ENCODE measurements at places on chromosomes 12 and 14.

- DNase-seq, result peak; percentile 21
Measured at GRCh38 chr14:20530771-20531571, 25.6 kb downstream of the RNASE10 start.

- no peak for DNase-seq
Measured at GRCh38 chr14:63282997-63283883, 35.5 kb downstream of the GPHB5 start.

- no peak for DNase-seq
Measured at GRCh38 chr12:76311796-76312195, 36.4 kb downstream of the BBS10 start.

DNA sequence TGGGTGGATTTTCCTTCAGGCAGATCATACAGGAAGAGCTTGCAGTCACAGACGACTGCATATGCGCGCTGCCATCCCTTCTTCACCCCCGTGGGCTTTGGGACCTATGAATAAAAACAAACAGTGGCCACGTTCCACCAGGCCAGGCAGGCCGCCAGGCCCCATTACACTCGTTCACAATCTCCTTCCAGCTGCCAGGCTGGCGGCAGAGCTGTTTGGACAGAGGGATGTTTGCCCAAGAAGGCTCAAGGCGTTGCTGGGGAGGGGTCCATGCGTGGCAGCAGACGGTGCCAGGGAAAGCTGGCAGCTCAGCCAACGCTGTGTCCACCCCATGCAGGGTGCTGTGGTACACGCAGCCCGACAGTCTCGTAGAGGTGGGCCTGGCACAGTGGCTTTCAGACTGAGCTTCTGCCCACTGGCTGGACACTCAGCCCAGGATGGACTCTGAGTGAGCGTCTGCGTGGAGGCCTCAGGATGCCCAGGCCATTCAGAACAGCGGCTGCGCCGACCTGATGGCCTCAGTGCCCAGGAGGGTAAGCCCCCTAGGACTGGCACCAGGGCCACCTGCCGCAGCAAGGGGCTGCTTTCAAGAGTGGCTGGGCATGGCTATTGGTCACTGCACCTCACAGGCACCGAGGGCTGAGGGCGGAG is 27.5 kb downstream of the AMN start:
- DNase-seq, result no peak

DNA sequence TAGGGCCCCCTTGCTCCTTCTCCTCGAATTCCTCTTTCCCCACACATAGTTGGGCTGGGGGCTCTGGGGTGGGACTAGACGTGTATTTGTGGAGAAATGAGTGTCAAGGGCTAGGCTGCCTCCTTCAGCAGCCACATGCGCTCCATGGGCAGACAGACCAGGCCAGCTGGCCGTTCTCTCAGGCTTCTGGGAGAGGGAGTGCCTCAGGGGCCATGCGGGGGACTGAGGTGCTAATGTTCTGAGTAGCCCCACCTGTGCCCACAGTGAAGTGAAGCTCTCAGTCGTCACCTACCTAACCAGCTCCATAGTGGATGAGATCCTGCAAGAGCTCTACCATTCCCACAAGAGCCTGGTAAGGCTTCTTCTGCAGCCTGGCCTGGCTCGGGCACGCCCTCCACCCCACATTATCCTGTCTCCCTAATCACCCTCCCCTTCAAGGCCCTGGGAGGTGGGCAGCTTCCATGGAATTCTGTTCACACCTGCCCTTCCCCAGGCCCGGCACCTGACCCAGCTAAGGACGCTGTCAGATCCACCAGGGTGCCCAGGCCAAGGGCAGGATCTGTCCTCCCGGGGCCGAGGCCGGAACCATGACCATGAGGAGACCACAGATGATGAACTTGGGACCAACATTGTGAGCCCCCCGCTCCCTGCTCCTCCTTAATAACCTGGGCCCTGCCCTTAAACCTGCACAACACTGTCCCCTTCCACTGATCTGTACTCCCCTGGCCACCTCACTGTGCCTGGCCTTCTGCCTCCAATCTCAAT is 9.0 kb upstream of the CPNE6 start:
- DNase-seq, result no peak

DNA sequence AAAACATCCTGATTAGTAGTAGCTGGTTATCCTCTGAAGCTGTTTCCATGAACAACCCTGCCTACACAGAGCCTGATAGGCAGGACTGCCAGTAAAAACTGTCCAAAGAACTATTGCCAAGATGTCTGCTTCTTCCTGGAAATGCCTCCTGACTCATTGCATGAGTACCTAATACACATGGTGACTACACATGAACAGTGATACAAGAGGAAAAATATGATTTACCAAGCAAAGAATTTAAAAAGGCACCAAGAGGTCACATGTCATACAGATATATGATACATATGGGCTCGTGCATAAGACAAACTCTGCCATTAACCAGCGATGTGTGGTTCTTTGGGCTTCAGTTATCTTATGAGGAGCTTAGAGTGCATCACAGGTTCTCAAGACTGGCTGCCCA is 552.3 kb downstream of the SLC16A7 start:
- no peak for DNase-seq

GRCh38 chr14:22391908-22392565 is 197.0 kb downstream of the DAD1 start:
- DNase-seq, result no peak

DNA sequence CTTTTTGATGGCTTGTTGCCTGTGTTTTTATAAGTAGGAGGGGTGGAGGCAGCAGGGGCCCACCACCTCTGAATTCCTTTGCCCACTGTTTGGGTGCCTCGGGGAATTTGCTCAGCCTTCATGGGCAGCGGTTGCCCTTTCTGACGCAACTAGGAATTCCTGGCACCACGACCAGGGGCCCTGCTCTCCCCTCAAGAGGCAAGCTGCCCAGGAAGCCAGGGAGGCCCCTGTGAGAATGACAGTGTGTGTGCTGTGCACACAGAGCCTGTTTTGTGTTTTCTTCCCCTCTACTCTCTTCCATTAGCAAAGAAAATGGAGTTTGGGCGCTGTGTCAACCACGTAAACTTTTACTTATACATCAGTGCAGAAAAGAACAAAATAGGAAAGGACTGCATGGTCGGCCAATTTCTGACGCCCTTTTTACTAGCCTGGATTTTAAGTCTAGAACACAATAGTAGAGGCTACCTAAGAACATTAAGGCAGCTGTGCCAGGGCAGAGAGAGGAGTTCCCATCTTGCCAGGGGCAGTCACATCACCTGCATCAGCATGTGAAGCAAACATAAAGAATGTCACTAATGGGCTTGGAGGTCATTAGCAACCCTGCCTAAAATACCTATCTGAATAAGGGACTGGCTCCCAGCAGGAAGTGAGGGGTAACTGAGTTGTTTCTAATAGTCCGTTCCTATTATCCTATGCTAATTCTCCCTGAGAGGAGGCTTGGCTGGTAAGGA is 17.9 kb upstream of the PTGR2 start:
- DNase-seq, result no peak

- DNase-seq, result no peak
Measured at GRCh38 chr14:101040538-101041442, 137.3 kb upstream of the RTL1 start.

DNA sequence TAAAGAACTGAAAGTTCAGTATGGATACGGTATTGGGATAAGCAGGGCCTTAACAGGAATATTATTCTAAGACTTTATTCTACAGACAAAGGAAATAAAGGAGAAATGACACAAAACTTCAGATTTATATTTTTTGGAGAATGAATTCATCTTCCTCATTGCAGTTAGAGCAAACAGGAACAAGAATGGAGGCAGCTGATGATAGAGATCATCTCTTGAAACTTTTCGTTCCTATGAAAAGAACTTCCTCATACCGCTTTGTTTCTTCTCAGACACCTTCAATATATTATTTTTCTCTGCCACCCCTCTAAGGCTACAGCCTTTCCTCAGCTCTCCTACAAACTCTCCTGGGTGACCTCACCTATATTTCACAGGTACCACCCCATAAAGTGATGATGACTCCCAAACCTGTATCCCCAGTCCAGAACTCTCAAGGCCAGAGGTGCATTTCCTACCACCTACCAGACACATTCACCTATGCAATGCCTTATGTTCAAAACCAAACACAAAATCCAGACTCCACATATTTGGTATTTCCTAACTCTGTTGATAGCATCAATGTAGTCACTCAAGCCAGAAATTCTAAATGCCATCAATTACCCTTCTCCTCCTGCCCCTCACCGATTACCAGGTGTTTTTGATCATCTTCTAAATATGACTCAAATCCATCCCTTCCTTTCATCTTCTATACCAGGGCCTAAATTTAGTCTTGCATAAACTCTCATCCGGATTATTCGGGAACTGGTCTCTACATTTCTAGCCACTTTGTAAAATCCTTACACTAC is 7.4 kb downstream of the MAP4K5 start:
- DNase-seq, result no peak

DNA sequence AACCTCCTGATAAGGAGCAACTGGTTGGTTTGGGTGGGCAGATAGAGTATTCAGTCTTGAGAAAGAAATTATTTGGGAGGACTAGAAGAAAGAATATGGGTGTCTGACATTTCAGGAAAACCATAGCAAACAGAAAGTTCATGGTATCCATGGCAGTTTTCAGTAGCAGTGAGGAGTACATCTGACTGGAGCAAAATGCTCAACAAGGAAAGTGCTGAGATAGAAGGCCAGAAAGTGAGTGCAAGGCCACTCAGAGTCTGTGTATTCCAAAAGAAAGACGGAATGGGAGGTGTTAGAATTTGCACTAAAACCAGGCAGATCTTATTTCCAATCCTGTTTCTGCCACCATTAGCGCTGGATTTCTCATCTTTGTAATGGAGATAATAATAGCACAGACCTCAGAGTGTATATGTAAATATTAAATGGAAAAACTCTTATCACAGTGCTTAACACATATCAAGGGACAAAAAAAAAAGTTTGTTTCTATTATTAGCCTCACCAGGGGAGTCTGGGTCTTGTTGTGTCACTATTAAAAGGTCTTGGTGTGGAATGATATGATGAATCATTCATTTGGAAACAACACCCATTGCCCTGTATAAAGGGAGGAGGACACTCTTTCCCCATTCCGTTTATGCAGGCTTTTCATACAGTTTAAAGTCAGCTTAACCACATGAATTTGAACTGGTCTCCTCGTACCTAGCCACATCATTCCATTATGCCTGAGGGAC is 349.8 kb downstream of the IPO8 start:
- no peak for DNase-seq

GRCh38 chr14:89317051-89317691 is 99.9 kb downstream of the FOXN3 start:
- no peak for DNase-seq

GRCh38 chr12:18551106-18551505 is 186.7 kb downstream of the PLCZ1 start:
- DNase-seq, result no peak

GRCh38 chr12:21893924-21894323 is 47.3 kb downstream of the ABCC9 start:
- no peak for DNase-seq

GRCh38 chr12:109020146-109020795 is 597 bp downstream of the SVOP start:
- DNase-seq, result no peak

DNA sequence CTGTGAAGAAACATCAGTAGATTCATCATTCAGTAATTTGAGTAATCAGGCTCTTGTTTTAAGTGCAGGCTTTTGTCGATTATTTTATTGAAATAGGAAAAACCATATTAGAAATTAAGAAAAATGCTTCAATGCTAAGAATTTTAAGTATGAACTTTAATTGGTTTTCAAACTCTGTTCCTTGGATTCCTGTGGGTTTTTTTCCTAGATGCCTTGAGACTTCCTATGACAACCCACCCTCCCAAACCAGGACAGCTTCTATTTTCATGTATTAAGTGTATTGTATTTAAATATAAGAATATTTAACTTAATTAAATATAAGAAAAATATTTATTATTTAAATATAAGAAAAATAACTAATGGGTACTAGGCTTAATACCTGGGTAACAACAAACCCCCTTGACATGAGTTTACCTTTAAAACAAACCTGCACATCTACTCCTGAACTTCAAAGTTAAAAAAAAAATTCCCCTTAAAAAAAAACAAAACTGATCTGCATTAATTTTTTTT is 3.0 kb downstream of the ARHGAP5 start:
- DNase-seq, result no peak

- DNase-seq, result no peak
Measured at GRCh38 chr14:49907186-49907585, 14.3 kb downstream of the ARF6 start.

DNA sequence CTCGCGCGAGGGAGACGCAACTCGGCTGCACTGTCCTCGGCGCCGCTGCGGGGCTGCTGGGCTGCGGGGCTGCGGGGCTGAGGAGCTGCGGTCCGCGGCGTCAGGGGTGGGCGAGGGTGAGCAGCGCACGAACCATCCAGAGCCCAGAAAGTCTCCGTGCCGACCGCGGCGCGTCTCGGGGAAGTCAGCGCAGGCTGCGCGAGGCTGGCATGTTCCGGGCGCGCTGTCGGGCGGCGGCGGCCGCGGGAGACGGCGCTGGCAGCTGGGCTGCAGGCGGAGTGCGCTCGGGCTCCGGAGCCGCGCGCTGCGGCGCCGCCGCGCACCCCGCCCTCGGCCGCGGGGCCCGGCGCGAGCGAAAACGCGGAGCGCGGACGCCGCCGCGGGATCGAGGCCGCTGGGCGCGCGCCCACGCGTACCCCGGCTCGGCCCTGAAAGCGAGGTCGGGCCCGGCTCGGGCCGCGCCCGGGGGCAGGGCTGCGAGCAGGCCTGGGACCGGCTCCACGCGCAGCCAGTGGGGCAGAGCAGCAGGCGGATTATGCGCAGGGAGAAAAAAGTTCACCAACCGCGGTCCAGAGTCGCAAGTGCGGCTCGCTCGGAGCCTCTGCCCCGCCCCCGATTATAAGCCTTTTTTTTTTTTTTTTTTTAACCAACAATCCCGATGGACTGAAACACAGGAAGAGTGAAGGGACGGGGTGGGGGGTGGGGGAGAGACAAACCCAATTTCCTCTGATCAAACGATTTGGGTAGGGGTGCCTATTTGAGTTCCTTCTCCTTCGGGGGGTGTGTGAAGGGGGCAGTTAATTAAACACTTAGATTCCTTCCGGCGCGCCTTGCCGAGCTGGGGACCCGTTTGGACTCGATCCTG is at the start of gene PRICKLE1:
PRICKLE1 (minus strand) TSS at position 282 of the 865 bp plus-strand sequence. CDS start 117,230 bp downstream, outside the sequence.
- DNase-seq, result no peak

DNA sequence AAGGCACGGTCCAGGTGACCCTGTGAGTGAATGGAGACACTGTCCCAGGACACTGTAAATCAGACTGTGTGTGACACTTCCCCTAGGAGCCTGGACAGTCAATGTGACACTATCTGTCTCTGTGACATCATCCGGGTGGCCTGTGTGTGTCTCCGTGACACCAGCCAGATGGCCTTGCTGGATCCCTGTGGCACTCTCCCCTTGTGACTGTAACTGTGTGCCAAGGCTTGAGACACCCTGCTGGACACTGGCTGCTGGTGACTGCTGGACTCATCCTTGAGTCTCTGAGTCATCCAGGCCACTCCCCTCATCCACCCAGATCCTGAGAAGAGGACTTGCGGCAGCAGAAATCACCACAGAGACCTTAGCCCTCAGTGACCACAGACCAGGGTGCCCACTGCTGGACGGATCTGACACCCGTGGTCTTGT is 51.6 kb downstream of the MVK start:
- DNase-seq, result no peak
